ENCODE measurements at places on chromosomes 11 and 22.

GRCh38 chr11:70712471-70712870, 314.1 kb downstream of the CTTN start:
- no peak for DNase-seq

DNA sequence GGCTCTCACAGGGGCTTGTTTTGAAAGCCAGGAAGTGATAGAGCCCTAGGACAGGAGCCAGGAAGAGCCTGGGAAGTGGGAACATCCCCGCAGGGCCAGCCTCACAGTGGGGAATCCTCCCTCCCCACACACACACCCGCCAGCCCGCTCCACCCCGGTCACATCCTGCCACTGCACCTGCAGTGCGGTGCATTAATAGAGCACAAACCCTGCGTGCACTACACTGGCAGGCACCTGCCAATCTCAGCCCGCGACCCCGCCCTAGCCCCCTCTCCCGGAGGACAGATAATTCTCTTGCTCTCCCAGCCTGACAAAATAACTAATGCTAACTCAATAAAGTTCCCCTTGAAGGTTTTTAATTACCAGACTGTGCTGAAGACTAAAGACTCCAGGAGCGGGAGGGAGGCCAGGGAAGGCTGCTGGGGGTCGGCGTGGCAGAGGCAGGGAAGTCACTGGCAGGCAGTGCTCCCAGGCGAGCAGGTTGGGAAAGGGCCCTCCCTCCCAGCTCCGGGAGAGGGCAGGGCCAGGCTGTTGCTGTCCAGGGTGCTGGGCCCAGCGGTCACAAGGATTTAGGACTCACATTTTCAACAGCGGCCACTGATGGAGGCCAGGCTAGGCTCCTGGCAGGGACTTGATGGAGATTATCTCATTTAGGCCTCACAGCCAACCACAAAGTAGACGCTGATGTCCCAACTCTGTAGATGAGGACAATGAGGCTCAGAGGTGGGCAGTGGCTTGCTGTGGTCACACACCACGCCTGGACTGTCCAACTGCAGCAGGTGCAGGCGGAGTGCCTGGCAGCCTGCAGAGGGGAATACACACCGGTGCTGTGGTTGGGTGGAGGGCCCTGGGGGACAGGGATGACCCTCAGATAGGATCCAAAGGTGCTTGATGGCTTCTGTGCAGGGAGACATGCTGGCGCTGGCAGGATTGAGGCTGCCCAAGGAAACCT, 23.9 kb upstream of the TCF20 start:
- no peak for DNase-seq

GRCh38 chr22:49608228-49608627, 219.4 kb downstream of the BRD1 start:
- no peak for DNase-seq

DNA sequence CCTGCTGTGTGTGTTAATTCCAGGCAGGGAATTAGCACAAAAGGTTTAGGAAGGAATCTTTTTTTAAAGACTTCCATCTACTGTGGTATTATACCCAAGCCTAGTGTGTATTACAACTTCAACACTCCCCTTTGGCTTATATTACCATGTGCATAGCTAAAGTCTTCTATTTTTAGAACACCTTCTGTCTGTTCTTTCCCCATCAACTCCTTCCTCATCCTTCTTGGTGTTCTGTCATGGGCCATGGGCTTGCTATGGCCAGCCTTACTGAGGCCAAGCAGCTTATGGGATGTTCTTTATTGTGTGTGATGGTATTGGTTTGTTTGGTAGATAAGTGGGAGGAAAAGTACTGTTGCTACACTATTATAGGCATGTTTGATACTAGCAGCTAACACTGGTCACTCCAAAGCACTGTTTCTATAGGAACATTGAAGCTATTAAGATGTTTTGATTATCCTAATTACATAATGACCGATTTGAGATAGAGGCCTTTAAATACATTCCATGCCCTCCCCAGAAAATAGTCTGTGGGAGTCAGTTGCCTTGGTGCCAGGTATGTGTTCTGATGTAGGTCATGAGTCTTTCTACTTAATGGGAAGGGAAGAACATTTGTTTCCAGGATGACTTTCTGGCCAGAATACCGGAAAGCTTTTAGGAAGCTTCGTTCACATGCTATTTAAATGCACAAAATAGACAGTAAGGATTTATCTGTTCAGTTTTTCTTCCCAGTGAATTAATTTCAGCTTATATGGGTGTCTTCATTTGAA, 16.5 kb downstream of the MCAM start:
- DNase-seq: no peak

GRCh38 chr11:40139066-40139465, 1320.4 kb downstream of the LRRC4C start:
- DNase-seq: no peak

DNA sequence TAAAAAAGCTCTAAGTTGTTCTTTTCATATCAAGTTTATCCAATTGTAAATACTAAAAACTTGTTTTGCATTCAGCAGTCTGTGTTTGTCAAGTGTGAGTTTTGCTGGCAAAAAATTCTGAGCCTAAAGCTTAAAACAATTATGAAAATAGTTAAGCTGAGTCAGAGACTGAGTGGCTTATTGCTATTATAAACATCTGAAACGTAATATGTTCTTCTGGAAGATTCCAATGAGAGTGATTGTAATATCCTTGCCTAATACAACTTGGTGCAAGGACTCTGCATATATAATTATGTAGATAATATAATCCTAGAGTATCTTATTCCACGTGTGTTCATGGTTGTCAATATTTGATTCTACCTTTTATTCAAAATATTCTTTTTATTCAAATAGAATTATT, 14.1 kb upstream of the NUP50 start:
- DNase-seq: no peak

DNA sequence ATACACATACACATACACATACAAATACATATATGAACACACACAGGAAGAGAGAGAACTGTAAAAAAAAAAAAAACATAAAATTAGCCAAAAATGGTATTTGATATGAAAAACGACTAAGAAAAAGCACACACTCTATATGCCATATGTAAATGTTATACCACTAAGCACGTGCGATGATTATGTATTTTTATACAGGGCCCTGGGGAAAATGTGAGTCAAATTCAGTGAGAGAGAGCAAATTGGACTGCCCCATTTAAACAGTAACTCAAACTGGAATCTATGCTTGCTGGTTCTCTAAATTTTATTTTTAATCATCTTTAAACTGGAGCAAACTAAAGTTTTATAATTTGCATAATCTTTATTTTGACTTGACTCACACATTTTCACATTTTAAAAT, 197.8 kb upstream of the MTNR1B start:
- DNase-seq: no peak

GRCh38 chr11:9576701-9577381, 3.4 kb downstream of the WEE1 start:
- DNase-seq: no peak

GRCh38 chr22:50292643-50293440, 14.6 kb downstream of the PLXNB2 start:
- DNase-seq: no peak

DNA sequence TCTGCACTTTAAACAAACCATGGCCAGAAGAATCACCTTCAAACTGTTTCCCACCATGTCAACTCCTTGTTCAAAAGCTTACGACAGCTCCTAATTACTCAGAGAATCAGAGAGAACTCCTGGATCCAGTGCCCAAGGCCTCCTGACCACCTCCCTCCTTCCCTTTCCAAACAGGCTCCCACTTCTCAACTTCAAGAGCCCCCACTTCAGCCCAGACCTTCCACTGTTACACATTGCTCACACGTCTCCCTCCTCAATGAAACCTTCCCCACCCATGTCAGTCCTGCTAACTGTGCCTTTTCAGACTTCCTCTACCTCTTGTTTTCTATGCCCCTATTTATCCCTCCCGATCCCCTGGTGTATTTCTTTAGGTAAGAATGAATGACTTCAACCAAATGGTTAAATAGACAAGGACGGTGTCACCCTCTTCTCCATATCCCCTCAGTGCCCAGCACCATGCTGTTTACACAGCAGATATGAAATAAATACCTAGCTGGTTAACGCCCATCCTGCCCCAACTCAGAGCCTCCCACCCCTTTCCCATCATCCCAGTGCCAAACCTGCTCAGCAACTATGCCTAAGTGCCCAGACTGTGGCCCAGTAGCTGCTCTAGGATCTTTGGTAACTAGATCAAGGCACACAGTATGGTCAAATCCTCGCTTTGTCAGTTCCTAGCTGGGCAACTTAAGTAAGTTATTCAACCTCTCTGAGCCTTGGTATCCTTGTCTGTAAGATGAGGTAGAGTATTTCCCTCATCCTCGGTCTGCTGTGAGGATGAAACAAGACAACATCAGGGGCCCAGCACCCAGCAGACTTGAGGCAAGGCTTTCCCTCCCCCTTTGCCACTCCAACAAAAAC, 36.8 kb downstream of the PLEKHA7 start:
- no peak for DNase-seq

GRCh38 chr11:123056835-123057491, 5.0 kb downstream of the HSPA8 start:
- DNase-seq: no peak

DNA sequence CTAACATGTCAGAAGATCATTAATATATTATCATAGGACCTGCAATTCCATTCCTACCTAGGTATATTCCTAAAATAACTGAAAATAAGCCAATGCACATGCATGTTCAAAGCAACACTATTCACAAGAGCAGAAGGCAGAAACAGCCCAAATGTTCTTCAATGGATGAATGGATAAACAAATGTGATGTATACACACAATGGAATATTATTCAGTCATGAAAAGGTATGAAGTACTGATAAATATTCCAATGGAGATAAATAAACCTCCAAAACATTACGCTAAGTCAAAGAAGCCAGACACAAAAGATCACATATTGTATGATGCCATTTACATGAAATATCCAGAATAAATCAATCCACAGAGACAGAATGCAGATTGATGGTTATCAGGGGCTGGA, 16.8 kb downstream of the AMBRA1 start:
- DNase-seq: no peak

DNA sequence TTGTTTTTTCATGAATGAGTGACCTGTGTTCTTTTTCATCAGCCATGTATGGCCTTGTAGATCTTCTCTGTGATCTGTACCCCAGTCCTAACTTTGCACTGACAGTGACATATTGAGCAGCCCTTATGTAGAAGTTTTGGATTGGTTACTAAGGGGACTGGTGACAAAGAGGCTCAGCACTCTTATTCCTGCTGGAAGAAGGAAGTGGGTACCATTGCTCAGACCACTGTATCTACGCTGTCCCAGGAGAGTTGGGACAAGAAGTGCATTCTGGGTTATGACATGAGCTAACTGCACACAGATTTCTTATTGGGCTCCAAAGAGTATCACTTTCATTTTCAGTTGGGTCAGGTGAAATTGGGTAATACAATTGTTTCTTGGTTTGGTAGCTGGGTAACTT, 107.8 kb upstream of the RASSF10 start:
- no peak for DNase-seq

GRCh38 chr22:24693379-24693778, 81.1 kb downstream of the PIWIL3 start:
- DNase-seq: no peak

DNA sequence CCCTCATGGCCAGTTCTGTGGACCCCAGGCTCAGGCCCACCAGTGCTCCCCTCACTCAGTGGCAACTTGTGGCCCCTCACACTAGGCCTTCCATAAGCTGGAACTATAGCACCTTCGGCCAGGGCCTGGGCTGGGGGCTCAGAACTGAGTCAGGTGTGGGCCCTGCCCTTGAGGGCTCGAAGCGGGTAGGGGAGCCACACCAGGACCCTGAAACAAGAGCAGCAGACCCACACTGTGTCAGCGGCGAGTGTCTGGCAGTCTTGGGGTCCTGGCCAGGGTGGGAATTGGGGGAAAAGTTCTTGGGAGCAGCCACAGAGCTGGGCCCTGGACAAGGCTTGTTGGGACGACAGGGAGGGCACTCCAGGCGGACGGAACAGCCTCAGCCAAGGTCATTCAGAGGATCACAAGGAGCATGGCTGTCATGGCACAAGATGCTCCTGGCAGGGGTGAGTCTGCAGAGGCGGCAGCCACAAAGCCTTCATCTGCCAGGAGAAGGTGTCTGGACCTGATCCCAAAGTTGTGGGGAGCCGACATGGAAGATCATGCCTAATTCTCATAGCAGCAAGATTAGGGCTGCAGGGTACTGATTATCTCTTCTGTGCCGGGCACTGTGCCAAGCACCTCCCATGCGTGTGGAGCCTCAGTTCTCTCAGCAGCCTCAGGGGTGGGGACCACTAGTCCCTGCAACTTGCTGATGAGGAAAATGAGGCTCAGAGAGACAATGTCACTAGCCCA, 50.7 kb downstream of the SHISAL1 start:
- no peak for DNase-seq

- DNase-seq: no peak
Measured at GRCh38 chr11:12175694-12176241, 65.4 kb downstream of the MICAL2 start.

DNA sequence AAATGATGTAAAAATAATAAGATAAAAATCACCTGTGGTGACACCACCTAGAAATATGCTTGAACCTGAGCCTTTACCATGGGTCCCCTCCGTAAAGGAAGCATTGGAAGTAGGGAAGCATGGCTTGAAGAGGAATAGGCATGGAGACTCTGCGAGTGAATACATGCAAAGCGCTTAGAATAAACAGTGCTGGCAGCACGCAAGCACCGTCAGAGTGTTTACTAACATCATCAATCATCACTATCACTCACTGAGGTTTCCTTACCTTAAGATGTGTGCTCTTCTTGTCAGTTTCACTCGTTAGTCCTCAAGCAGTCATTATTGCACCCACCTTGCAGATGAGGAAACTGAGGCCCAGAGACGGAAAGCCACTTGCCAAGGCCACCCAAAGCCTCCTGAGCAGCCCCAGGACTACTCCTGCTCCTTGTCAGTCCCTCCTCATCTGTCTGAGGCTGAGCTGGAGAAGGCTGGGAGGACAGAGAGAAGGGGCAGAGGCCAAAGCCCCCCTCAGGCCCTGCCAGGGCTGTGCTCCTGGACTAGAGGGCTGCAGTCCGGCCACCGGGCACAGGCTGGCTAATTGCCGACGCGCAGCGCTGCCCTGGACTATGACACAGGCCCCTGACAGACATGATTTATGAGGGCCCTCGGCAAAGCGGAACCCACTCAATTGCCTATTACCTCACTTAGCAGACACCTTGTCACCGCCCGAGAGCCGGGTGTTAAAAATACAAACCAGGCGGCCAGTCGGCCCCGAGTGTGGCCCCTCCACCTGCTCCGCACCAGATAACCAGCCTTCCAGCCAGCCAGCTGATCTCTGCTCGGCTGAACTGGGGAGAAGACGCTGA, 168.9 kb downstream of the MN1 start:
- no peak for DNase-seq

GRCh38 chr22:43971112-43971511, 15.9 kb downstream of the SAMM50 start:
- no peak for DNase-seq

DNA sequence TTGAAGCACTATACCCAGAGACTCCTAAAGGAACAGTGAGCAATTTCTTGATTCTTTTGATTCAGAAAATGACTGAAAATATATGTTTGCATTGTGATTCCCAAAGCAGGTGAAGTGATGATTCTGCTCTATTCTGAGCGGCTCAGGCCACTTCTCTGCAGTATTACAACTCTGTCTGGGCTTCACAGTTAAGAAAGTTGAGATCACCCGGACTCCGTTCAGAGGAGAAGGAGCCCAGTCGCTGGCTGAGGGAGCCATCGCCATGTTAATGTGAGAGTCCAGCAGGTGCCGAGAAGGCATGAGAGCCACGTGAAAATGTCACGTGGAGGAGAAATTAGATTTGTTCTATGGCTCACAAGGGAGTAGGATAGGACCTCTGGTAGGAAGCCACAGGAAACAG, 91.6 kb downstream of the SCN3B start:
- DNase-seq: no peak

Data from stimulated activated CD8-positive, alpha-beta memory T cell treated with anti-CD3 and anti-CD28 coated beads, Interleukin-12 subunit alpha, Interleukin-12 subunit beta, amount 100 ng/mL, for 1 hour (primary cell).